ENCODE measurements at places on chromosomes 2 and 18.

DNA sequence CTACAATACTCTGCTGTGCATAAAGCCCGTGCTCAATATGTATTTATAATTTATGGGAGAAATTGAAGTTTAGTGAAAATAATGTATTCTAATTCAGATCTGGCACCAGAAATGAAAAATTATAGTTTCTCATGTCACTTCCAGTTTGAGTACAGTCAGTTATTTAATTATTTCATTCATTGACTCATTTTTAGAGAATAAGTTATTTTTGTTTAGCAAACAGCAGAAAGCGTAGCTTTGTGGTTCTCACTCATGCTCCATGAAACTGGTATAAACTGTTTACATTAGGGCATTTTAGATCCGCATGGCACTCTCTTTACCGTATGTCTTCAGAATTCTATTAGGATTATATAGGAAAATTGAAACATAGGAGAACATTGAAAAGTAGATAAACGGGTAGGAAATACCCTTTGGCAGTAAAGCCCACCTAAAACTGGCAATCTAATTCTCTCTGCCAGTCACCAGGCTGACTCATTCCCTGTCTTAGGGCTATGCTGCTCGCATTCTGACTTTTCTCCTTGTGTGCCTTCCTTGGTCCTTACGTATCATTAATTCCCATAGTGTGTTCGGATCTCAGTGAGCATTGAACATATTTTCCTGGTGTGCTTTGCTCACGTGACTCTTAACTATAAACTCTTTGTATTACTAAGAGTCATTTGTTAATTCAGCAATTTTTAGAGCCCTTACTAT lies 106.0 kb downstream of the ZNF236 start:
- no peak for DNase-seq

DNA sequence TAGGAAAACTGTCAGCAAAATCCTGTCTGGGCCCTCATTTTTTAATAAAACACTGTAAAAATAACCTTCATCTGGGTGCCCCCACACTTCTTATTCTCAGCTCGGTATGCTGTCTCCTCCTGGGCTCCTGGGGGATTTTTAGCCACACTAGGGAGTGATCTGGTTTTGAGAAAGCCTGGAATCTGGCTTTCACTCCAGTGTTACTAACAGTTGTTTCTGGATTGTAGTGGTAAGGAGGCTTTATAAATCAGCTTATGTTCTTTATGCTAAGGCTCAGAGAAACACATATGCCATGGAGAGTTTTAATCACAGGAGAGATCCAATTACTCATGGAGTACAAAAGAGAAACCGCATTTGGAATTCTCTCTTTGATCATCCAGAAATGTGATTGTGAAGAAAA lies 744.3 kb upstream of the SOX11 start:
- DNase-seq, result no peak

- no peak for DNase-seq
Observed at GRCh38 chr2:20208476-20208859, 16.5 kb downstream of the SDC1 start.

DNA sequence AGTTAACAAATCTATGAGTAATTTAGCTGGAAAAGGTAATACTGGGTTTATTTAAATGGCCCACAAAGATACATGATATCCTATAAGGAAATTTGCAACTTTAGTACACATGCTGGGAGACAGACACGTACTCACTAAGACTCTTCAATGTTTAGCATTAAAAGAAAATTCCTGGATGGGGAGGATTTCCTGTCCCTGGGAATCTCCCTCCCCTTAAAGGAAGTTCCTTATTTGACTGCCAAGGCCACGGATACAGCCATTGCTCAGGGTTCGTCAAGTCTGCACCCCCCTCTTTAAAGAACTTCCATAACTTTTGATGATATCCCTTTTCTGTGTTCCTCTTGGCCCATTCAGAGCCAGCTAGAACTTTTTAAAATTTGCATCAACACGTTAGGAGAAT lies 267.6 kb downstream of the CD226 start:
- DNase-seq, result no peak

- no peak for DNase-seq
Observed at GRCh38 chr18:24231773-24232735, 93.2 kb downstream of the CABYR start.

DNA sequence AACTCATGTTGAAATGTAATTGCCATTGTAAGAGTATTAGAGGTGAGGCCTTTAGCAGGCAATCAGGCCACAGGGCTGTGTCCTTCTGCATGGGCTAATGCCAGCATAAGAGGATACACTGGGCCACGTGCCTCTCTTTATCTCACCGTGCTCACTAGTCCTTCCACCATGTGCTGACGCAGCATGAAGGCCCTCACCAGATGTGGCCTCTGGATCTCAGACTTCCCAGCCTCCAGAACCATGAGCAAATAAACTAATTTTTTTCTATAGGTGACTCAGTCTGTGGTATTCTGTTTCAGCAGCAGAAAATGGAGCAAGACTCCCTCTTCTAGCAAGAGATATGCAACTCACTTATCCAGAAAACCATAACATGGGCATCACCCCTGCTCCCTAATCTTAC lies 149.7 kb upstream of the ZNF236 start:
- no peak for DNase-seq

Measured in CD4-positive, alpha-beta T cell treated with Interleukin-6 at 100 ng/mL for 8 hours (primary cell).